Activated CD4-positive, alpha-beta T cell treated with anti-CD3 and anti-CD28 coated beads, Interleukin-2, Interleukin-6, amounts not matched to agents 100 ng/mL and 50 ng/mL, durations not matched to agents 16 hours and 8 hours (primary cell): ENCODE measurements at places on chromosomes 7 and 10.
A peak's percentile ranks its signal among the peaks of the same experiment; 100 is the strongest.

DNA sequence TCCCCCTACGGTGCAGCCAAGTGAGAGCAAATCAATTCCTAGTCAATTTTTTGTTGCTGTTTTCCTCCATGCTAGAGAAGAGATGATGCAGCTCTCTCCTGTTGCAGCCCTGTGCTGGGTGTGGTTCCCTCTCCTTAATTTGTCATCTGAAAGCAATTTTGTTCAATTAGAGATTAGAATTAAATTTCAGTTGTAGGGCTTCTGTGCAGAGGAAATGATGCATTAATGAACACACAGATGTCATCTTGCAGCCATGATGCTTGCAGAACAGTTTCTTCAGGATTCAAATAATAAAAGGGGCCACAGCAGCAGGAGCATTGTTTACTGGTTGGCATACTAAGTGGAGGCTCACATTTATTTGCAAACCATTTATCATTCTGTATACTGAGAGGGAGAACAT lies 266.0 kb downstream of the AUTS2 start:
- DNase-seq: no peak

DNA sequence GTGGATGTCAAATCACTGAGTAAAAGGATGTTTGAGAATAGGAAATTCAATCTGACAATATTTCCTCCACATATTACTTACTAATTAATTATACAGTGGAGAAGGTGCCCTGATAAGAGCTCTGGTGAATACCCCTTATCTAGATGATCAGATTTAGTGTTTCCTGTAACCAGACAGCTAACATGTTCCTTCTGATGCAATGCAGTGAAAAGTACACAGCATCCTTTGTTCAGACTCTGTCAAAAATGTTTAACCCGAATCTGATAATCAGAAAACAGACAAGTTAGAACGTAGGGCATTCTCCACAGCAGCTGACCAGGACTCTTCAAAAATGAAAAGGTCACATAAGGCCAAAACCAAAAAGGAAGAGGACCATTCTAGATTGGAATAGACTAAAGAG lies 46.2 kb downstream of the WDR11 start:
- peak; percentile 28 for DNase-seq

DNA sequence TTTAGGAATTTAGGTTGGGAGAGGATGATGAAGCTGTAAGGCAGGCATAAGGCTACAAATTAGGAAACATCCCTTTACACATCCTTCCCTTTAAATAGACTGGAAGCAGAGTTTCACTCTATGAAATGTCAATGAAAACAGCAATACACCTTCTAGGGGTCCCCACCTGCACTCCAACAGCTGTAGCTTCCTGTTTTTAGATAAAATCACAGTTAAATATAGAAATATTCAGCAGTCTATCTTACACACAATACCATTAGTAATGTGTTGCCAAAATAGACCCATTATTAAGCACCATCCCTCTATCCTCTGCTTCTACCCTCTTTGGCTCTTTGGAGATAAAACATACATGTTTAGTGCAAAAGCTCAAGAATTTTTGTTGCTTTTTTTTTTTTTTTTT lies 237.4 kb downstream of the PCLO start:
- DNase-seq: no peak

GRCh38 chr10:27155066-27155754 lies at the start of gene MASTL:
MASTL (plus strand) TSS chr10:27155352; CDS start chr10:27155427, 75 bp downstream.
- DNase-seq: peak; percentile 96

- DNase-seq: no peak
Observed at GRCh38 chr10:77919713-77920108, 6.8 kb downstream of the DLG5 start.

GRCh38 chr10:21130683-21131442 lies 233.8 kb upstream of the NEBL start:
- DNase-seq: no peak
